Stimulated activated CD4-positive, alpha-beta T cell treated with anti-CD3 and anti-CD28 coated beads, Interleukin-4, amount 100 ng/mL, for 1 hour (primary cell): ENCODE measurements at places on chromosomes 6 and 20.

- DNase-seq = no peak
Measured at GRCh38 chr6:112851146-112851545, 504.0 kb downstream of the RFPL4B start.

DNA sequence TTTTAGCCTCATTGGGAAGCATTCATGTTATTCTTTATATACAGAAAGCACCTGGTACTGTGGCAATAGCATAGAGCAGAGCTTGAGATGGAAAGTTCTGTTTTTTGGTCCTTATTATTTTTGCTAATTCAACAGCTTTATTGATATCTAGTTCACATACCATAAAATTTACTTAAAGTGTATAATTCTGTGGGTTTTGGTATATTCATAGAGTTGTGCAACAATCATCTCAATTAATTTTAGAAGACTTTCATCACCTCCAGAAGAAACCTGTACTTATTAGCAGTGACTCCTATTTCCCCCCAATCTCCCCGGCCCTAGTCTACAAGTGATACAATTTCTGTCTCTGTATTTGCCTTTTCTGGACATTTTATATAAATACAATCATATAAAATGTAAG lies 77.4 kb downstream of the ANKRD6 start:
- DNase-seq = no peak

GRCh38 chr6:90612313-90612680 lies 25.4 kb upstream of the MAP3K7 start:
- DNase-seq = no peak

- no peak for DNase-seq
Measured at GRCh38 chr6:39565956-39566355, 159.3 kb downstream of the KIF6 start.

DNA sequence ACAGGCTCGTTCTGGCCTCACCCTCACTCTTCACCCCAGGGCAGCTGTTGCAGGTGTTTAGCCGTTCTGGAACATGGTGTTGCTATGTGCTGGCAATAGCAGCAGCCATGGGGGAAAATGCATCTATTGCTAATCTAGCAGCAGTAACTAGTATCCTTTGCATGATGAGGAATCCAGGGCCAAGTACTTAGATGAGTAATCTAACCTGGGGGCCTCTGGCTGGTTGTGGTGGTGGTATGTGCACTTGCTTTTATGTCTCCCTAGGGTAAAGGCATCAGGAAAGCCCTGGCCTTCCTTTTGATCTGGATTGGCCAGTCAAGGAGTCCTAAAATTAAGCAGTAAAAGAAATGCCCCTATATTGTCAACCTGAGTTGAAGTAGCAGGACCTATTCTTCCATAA lies 594.5 kb upstream of the MAP3K7 start:
- DNase-seq = no peak

DNA sequence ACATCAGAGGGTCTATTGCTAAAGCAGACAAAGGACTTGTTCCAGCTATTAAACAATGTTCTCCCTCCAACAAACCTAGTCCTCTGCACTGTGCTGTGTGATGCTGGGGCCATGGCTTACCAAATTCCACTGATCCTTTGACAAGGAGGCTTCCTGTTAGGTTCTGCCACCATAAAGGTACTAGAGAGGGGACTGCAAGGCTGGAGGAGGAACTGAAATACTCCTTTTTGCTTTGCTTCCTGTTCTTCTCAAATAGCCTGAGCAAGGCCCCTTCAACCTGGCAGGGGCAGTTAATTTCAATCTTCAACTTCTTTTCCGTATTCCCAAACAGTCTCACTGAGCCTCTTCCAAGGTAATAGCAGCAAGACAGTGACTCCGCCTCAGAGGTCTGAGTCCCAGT lies 286.4 kb upstream of the IRAK1BP1 start:
- no peak for DNase-seq

DNA sequence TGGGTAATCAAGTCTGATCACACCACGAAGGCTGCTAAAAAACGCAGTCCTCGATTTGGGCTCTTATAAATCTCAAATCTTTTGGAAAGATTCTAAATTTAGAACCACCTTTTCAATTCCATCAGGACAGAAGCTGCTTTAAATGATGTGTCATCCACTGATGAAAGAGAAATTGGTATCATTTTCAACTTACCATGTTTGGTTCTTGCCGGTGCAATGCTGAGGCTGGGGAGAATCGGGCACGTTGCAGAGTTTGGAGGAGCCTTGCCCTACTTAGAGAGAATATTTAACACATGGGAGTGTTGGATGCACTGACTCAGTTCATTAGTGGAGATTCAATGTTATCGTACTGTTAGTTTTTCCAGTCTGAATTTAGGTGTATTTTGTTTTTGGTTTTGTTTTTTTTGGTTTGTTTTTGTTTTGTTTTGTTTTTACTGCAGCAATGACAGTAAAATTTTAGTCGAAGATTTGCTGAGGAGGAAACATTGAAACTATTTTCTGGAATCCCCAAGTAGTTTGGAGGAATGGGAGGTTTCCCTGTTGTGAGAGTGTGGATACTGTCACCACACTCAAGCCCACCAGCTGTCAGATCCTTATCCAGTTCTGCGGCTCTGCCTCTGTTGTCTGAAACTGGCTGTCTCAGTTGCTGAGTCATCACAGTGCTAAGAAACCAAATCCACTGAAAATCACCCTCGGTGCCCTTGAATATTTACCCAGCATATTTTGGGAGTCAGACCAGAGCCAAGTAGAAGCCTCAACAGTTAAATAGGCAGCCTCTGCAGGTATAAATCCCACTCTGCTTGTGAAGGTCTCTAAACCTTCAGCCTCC lies 497.0 kb downstream of the BTBD3 start:
- DNase-seq = no peak

DNA sequence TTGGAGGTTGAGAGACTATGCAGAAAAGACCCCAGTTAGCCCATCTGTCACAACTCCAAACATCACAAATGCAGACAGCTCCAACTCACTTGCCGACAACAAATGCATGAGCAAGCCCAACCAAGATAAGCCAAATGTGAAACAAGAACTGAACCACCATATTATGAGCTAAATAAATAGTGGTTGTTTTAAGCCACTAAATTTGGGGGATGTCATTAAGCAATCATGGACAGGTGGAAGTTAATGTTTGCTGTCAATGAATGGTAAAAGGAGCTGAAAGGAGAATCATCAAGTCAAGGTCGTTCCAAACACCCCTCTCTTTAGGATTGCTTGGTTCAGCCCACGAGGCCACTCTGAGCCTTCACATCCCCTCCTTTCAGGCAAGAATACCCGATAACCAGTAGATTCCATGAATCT lies 71.2 kb upstream of the PLCB4 start:
- DNase-seq = no peak

- DNase-seq = no peak
Measured at GRCh38 chr6:116633685-116634084, 17.4 kb downstream of the RSPH4A start.

DNA sequence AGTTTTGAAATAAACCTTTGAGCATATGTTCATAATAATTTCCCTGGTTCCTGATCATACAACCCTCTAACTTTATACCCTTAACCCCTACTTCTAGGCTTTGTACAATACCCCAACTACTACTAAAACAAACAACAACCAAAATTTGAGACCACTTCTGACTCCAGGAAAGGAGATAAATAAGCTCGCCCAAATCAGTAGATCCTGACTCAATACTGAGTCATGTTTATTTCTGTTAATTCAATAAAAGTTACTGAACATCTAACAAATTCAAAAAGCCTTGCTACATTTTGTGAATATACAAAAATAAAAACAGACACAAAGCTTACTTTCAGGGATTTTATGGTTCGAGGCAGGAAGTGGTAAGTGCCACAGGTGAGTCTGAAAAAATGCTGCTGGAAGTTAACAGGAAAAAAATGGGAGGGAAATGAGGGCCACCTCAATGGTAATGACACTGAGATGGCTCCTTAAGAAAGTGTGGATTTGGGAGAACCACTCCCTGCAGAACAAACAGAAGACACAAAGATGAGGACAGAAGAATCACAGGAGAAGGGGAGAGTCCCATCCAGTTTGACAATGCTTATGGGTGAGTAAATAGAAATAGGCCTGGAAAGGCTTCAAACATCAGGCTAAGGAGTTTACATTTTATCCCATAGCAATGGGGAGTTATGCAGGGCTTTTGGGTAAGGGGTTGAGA lies 63.4 kb downstream of the DST start:
- DNase-seq = no peak

- DNase-seq = no peak
Measured at GRCh38 chr20:2816583-2817340, 598 bp downstream of the TMEM239 start.

DNA sequence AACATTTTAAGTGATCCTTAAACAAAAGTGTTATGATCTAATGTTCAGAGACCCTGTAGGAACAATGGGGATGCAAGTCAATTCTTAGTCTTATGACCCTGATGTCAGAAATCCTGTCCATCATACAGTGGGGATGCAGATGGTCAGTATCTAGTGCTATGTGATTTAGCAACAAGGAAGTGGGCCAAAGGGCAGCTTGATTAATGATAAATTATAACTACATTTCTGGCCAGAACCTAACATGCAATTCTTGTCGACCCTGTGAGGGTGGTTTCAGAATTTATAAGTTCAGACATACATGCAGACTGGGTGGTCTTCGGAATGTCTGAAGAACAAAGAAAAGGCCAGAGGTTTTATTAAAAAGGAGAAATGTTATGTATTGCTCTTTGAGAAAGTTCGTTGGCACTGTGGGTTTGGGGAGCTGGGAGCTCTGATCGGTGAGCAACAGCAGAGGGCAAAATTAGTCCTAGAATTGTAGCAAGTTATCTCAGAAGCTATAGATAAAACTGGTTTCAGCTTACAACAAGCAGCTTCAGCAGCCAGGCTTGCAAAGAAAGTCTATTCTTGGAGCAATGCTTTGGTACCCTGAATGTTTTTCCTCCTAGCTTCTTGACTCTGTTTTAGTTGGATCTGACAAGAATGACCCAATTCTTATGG lies 50.8 kb downstream of the RPF2 start:
- no peak for DNase-seq

GRCh38 chr6:63347599-63347998 lies 27.8 kb upstream of the LGSN start:
- no peak for DNase-seq

- no peak for DNase-seq
Measured at GRCh38 chr6:101776919-101777350, 383.4 kb downstream of the GRIK2 start.

GRCh38 chr20:4512891-4513550 lies 208.7 kb upstream of the PRND start:
- DNase-seq = no peak

DNA sequence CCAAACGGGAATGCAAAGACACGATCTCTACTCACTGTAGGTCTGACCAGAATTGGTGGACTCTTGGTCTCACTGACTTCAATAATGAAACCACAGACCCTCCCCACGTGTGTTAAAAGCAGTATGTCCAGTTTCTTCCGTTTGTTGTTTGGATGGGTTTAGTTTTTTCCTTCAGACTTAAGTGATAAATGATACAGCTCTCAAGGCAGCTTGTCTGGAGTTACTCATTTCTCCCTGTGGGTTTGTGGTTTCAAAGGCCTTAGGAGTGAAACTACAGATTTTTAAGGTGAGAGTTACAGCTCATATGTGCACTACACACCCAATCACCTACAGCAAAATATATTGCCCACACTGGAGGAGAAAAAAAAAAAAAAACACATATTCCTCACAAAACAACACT lies 86.7 kb upstream of the STMND1 start:
- DNase-seq = no peak

DNA sequence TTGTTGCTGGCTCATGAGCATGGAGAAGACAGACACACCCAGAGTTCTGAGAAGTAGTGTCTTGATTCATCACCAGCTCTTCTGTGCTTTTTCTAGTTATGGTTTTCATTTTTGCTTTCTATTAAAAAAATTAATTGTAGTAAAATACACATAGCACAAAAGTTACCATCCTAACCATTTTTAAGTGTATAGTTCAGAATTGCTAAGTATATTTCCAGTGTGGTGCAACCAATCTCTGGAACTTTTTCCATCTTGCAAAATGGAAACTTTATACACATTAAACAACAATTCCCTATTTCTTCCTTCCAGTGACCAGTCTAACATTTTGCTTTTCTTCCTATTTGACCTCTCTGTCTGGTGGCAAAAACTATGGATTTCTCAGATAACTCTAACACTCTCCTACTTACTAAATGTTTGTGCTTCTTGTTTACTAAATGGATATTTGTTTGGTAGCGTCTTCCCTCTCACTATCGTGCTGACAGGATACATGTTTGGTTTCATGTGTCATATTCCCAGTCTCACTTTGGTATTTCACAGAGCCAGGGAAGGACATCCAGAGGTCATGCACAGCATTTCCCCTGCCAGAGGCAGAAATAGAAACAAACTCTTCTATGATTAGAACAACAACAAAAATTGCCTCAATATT lies 40.6 kb downstream of the TXLNB start:
- DNase-seq = no peak
